ENCODE measurements at places on chromosomes 12 and 14. TPM values are rescaled to one million over a fixed set of nuclear protein-coding genes. Genes with fewer than 3 reads are reported as not detected.

DNA sequence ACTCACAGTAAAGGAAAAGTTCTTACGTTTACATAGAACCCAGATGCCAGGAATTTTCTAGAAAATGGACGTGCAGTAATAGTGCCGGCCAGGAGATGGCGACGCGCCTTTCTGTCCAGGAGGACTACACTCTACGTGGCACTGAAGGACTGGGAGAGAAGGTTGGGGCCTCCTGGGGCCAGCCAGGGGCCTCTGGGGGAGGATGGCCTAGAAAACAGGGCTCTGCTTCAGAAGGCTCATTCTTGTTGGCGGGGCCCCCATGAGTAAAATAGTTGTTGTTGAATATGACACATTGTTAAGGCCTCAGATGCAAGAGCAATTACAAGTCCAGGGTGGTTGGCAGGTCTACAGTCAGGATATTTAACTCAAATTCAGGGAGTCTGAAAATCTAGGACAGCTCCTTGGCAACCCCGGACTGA, 120.1 kb upstream of the MAX start:
- DNase-seq: peak; percentile 53

GRCh38 chr12:92065639-92066038, 80.0 kb downstream of the BTG1 start:
- DNase-seq: no peak

DNA sequence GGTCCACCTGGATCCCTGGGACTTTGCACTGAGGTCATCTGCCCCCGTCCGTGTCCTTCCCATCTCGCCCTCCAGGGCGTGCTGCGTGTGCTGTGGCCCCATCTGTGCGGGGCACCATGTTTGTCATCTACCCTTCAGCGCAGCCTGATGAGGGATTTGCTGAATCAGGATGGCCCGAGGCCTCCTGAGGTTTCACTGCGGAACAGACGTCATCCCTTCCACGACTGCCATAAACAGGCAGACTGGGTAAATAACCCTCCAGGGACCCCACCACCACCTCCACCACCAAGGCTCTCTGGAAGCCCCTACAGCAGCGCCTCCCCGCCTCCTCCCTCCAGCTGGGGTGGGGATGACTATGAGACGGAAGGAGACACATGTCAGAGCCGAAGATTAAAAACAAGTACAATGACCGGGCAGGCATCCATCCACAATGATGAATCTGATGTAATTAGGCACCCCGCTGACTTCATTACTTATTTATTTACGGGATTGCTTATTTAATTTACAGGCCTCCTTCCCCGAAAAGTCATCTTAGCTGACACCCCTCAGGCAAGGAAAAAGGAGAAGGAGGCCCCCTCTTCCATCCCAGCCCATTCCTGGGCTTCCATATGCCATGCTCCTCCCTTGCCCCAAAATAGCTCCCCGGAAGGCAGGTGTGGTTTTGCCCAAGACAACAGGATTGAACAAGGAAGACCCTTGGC, 39.4 kb downstream of the NCOR2 start:
- DNase-seq: no peak

GRCh38 chr14:90728951-90729350, 87.3 kb downstream of the TTC7B start:
- no peak for DNase-seq

- no peak for DNase-seq
These were observed 183.8 kb upstream of the HMGA2 start for GRCh38 chr12:65640489-65640901.

DNA sequence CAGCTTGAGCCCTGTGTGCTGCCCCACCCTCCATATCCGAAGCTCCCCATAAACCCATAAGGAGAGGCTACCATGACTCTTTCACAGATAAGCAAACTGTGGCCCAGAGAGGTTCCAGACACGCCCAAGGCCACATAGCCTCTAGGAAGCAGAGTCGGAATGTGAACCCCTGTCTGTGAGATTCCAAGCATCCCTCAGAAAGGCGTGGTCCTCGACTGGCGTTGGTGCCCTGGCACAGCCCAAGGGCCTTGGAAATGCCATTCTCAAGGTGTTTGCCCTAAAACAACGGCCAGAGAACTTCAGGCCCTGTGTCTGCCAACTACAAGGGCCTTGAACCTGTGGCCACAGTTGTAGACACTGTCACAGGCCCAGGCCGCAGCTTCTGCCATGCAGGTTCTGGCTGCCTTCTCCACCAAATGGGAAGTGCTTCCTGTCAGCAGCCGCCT, 8.5 kb upstream of the DIO3 start:
- DNase-seq: no peak

The USP5 gene
- total RNA-seq: 78.1 TPM

The DBX2 gene
- not detected for total RNA-seq

Data from hematopoietic multipotent progenitor cell (in vitro differentiated cells).